Epithelial cell of proximal tubule (primary cell): ENCODE measurements at places on chromosomes 12 and 14.

GRCh38 chr12:81094718-81095360, 17.0 kb downstream of the ACSS3 start:
- no peak for DNase-seq

DNA sequence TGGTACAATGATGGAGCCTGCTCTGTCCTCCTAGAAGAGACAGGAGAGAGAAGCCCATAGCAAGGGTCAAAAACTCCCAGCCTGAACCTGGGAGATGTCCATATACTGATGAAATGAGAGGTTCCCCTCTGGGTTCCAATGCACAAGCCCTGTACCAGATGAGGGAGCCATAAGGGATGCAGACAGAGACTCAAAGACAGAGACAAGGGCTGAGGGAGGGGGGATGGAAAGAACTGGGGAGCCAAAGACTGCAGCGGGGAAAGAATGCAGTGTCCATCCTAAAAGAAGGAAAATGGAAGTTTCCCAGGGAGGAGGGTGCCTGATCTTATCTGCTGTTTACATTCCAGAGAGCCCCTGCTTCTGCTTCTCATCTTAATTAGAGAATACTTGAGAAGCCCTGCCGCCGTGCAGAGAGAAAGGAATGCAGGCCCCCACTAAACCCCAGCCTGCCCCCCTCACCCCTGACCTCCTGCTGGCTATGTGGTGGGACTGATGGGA, 27.7 kb downstream of the KRT18 start:
- no peak for DNase-seq

DNA sequence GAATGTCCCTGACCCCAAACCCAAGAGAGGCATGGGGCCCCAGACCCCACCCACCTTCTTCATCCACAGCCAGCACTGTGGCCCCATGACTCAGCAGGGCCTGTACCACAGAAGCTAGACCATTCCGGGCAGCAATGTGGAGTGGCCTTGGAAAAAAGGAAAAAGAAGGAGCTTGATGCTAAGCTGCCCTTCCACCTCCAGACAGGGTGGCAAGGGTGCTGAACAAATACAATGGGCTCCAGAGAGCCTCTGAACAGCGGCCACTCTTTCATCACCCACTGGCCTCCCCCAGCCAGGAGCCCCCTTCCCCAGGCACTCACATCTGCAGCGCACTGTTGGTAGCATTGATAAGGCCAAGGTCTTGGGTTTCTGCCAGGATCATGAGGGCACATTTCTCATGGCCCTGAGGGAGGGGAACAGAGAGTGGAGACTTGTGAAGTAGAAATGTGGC, 13.9 kb downstream of the SLC39A5 start:
- DNase-seq, result no peak

DNA sequence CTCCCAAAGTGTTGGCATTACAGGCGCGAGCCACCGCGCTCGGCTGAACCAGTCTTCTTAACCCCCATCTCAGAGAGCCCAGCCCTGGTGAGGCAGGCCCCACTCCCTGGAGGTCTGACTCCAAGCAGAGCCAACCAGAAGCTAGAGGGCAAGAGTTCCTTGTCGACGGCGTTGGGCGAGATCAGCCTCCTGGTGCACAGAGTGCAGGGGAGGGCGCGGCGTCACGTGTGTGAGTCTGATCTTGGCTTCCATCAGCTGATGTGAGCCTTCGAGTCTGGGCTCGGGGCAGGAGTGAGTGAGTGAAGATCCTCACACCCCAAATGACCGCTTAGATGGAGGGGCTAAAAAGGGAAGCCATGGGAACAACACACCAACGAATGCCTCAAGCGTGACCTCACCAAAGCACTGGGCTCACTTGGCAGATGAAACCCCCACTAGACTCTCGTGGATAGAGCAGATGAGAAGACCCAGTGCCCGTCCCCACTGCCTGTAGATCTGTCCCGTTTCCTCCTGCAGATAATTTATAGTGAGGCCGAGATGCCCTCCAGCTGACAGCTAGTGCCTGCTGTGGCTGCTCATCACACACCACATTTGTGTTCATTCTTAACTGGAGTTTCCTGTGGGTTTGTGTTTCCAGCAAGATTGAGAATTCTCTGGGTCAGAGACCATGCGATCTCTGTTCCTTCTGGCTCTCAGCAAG, 28.6 kb upstream of the ADGRD1 start:
- no peak for DNase-seq

- DNase-seq, result no peak
These were observed 119.9 kb upstream of the LHX5 start for GRCh38 chr12:113591480-113591974.

GRCh38 chr14:38336298-38336697, 80.4 kb upstream of the CLEC14A start:
- no peak for DNase-seq

DNA sequence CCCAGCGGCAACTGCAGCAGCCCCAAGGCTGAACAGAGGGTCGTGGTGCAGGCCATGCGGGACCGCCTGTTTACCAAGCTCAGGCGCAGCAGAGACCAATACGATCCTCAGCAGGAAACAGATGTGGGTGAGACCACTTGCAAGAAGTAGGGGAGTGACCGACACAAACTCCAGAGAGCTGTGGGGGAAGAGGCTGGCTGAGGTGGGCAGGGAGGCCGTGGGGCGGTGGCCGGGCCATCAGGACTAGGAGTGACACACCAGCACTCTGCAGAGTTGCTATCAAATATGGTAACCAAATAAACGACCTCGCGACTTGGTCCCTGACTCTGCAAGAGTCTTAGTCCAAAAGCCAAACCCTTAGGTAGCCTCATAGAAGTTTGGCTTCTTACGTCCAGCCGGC, 30.6 kb downstream of the AMN start:
- DNase-seq, result no peak

DNA sequence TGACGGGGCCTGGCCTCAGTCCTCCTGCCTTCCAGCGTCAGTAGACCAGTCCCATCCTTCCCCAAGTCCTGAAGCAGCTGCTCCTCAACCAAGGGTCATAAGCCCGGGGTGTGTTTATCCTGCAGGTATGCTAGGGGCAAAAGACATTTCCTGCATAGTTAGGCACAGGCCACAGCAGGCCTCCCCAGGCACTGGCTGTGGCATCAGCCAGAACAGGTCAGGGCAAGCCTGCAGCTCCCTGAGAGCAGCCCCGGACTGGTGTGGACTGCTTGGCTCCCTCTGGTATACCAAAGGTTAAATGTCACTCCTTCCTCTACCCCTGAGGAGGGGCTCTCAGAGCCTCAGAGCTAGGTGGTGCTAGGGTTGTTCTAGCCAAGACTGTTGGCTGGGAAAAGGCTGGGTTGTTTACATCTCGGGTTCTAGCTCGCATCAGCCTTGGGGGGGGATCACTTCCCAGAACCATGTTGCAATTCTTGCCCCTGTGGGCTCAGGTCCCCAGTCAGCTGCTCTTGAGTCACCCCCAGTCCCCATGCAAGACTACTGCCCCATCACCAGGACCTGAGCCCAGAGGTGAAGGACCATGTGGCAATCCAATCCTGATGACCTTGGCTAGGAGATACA, 2.9 kb downstream of the MMP14 start:
- no peak for DNase-seq

GRCh38 chr14:73457924-73458182, 493 bp downstream of the NUMB start:
- no peak for DNase-seq

DNA sequence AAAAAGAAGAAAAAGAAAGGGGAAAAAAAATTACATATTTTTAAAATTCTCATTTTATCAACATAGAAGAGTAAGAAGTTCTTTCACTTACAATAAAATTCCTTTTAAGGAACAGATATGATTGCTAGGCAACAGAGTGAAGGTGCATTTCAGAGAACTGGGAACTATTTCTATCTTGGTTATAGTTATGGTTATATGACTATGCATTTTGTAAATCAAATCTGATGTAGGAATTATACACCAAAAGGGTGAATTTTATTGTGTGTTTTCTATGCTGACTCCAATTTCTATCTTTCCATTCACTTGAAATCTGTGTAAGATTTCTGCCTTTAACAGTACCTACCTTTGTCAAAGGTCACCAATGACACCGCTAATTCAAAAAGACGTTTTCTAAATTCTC, 50.1 kb downstream of the HNRNPC start:
- no peak for DNase-seq

GRCh38 chr12:57389033-57389432, 41.8 kb downstream of the R3HDM2 start:
- peak; percentile 90 for DNase-seq

GRCh38 chr12:113332688-113333417, 2.1 kb downstream of the SLC8B1 start:
- no peak for DNase-seq

- no peak for DNase-seq
These were observed 7.9 kb downstream of the ATF7 start for GRCh38 chr12:53618275-53618674.

- DNase-seq, result no peak
These were observed 74.9 kb downstream of the ANO2 start for GRCh38 chr12:5870183-5870582.

DNA sequence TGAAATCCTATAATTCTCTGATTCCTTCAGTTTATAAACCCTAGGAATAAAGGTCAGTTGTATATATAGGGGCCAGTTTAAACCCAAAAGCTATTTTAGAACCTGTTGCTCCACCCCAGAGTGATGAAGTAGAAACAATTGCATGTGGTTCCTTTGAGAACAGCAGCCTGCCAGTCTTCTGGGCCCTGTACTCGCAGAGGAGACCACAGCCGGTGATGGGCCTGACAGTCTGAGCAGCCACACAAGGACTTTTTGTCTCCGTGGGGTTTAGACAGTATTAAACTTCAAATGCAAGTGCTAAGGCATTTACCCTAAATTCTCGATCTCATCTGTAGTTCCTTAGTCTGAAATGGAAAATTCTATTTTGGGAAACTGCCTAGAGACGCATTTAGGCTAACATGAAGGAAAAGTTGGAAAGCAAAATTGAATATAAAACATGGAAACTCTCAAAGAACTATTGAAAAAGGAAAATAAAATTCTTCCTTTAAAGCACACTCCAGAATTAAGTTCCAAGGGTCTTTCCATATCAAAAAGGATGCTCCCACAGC, 80.6 kb downstream of the PRICKLE1 start:
- DNase-seq, result no peak

- DNase-seq, result no peak
These were observed 418.6 kb downstream of the SLC16A7 start for GRCh38 chr12:60014436-60014835.

DNA sequence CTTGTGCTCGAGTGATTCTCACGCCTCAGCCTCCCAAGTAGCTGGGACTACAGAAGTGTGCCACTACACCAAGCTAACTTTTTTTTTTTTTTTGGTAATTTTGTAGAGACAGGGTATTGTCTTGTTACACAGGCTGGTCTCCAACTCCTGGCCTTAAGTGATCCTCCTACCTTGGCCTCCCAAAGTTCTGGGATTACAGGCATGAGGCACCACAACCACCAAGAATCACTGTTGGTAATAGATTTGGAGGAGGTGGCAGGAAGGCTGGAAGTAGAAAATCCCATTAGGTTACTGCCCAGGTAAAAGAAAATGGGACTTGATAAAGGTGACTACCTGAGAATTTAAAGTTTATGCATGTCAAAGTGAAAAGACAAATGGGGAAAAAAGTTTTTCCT, 1.4 kb upstream of the CDCA4 start:
- no peak for DNase-seq

DNA sequence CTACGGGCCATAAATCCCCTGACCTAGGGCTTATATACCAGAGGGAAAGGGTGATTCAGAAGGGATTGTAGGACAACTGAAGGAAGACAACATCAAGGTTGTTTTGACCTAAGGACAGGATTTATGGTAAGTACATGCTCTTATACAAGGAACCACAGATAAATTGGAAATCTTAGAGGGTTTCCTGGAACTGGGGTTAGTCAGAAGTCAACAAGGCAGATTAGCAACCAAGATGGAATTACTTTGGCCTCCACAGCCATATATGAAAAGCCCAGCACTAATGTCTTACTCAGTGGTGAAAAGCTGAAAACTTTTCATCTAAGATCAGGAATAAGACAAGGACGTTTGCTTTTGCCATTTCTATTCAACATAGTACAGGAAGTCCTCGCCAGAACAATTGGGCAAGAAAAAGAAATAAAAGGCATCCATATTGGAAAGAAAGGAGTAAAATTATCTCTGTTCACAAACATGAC, 5.4 kb downstream of the TMBIM4 start:
- no peak for DNase-seq

- DNase-seq, result no peak
These were observed 611.3 kb downstream of the VRK1 start for GRCh38 chr14:97408503-97408902.

DNA sequence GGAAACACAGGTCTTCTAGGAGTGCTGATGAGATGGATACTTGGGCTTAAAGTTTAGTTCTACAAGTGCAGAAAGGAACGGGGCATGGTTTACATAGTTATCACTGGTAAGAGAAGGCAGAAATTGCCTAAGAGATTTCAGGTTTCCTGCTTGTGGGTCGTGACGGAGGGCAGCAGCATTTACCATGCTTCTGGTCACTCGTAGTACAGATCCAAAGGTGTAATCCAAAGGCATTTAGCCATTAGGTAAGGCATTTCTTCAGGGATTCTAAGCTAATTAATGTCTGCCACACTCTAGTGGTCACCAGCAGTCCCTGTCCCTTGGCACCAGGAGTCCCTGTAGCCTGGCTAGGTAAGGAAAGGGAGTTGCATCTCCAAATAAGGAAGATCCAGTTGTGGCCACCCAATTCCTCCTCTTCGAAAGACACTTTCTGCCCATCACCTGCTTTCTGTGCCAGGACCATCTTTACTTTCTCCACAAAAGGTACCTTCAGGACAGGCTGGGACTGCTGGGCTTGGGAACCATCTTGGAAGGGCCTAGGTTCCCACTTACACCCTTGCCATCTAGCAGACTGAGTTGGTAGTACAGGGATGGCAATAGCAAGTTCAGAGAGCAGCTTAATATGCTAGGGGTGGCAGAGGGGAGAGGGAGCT, 1.5 kb downstream of the GSTZ1 start:
- no peak for DNase-seq

DNA sequence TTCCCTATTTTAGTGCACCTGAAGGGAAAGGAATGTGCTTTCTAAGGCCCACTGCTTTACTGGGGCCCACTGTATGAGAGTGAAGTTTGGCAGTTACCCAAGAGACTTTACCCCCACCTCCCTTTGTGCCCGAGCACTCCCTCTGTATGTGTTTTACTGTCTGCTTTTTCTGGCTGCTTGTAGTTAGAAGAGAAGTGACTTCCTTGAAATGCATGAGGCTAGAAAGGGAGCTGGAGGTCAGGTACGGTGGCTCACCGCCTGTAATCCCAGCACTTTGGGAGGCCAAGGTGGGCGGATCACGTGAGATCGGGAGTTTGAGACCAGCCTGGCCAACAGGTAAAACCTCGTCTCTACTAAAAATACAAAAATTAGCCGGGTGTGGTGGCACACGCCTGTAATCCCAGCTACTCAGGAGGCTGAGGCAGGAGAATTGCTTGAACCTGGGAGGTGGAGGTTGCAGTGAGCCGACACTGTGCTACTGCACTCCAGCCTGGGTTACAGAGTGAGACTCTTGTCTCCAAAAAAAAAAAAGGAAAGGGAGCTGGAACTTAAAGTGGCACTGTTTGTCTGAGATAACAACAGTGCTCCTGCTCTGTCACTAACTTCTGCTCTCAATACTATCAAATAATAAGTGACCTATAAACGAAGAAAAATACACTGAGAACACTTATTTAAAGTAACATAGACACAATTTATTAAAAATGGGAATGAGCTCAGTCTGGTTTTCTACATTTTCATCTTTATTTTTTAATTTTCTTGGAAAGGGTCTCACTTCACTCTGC, 5.8 kb downstream of the TRIP11 start:
- no peak for DNase-seq

- no peak for DNase-seq
These were observed 340.1 kb downstream of the BCL11B start for GRCh38 chr14:98931911-98932310.
